NCI-H82 (cell line): ENCODE measurements at places on chromosomes 6 and 20.
A peak's percentile ranks its signal among the peaks of the same experiment; 100 is the strongest.

DNA sequence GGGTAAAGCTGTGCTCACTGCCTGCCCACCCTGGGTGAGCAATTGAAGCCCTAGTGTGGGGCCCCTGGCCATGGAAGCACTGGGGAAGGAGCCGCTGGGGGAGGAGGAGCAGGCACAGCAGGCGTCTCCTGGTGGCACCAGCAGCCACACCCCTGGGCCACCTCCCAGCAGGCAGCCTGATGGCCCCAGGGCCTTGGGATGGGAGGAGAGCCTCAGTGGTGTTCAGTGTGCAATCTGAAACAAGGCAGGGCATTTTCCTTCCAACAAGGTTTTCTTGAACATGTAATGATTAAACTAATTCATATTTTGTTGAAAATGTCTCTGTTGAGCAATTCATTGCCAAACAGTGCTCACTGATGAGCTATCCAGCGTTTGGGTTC is 151.0 kb downstream of the ZDHHC14 start:
- DNase-seq: no peak

GRCh38 chr6:32148289-32149091 is 3.2 kb downstream of the PRRT1 start:
- no peak for DNase-seq

- DNase-seq: no peak
These were observed 30.1 kb downstream of the RIMS4 start for GRCh38 chr20:44780226-44780625.

- DNase-seq: no peak
These were observed 270.8 kb downstream of the CDKAL1 start for GRCh38 chr6:20805021-20805420.

DNA sequence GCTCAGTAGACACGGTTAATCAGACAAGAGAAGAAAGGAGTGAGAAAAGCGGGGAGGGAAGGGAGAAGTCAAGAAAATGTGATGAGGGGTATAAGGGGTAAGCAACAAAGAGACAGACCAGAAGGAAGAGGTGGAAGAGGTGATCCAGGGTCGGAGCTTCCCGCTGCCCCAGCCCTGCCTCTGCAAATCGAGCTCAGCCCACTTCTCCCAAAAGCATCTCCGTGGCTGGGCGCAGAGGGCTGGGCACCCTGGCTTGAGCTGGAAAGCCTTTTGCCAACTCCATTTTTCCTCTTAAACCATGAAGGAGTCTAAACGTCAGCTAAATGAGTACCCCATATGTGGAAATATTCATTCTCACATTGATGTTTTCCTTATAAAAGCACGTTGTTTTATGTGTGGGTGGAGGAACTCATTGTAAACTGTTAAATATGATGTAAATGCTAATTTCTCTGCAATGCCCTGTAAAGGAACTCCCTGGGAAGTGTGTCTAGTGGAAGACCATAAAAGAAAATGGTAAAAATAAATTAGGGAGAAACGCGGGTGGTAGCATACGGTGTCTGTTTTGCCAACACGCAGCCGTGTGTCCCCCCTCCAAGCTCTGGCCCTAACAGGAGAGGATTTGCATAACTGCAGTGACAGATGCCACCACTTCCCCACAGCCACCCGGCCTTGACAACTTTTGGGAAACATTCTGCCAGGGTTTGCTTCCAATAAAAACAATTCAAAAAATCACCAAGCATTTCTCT is 55.2 kb upstream of the MAFB start:
- DNase-seq: no peak

- DNase-seq: no peak
These were observed 10.3 kb upstream of the DST start for GRCh38 chr6:56652994-56653393.

DNA sequence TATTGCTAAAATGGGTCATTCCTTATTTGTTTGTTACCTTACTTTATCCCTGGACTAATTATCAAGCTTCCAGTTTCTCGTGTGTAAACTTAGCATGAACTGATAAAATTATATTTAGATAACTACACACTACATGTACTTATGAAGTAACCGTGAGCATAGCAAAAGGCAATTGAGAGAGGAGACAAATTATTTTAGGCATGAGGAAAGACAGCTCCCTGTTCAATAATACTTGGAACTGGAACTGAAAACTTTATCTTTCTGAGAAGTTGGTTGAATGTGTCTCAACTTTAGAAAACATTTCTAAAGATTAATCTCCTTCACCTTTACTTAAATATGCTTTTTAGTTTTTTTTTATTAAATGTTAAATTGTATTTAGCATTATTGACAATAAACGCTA is 11.4 kb downstream of the CRISP3 start:
- no peak for DNase-seq

DNA sequence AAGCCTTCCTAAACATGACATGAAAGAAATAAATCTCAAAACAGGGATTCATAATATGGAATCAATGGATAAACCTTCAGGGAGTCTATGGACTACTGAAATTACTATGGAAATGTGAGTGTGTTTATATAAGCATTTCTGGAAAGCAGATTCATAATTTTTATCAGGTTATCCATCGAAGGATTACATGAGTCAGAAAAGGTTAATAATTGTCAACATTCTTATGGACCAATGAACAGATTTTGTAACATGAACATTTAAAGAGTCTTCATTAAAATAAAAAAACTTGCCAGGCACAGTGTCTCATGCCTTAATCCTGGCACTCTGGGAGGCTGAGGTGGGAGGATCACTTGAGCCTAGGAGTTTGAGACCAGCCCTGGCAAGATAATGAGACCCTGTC is 84.8 kb downstream of the AHI1 start:
- DNase-seq: no peak

DNA sequence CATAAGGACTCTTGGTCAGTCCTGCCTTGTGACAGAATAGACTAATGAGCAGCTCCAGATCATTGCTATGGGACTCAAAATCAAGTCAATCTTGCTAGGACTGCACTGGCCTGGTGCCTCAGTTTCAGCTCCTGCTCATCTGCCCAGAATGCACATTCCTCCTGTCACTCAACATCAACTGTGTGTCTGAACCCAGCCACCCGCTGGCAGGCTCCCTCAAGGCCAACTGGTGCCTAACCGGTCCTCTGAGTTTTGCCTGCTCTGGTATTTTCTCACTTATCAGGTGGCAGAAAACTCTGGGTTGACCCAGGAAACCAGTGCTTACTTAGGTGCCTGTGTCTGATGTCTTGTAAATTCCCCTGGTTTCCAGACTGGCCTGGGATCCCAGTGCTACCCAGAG is 297.7 kb downstream of the DHX35 start:
- no peak for DNase-seq

GRCh38 chr6:39342692-39343395 is 20.3 kb upstream of the KCNK16 start:
- DNase-seq: no peak

DNA sequence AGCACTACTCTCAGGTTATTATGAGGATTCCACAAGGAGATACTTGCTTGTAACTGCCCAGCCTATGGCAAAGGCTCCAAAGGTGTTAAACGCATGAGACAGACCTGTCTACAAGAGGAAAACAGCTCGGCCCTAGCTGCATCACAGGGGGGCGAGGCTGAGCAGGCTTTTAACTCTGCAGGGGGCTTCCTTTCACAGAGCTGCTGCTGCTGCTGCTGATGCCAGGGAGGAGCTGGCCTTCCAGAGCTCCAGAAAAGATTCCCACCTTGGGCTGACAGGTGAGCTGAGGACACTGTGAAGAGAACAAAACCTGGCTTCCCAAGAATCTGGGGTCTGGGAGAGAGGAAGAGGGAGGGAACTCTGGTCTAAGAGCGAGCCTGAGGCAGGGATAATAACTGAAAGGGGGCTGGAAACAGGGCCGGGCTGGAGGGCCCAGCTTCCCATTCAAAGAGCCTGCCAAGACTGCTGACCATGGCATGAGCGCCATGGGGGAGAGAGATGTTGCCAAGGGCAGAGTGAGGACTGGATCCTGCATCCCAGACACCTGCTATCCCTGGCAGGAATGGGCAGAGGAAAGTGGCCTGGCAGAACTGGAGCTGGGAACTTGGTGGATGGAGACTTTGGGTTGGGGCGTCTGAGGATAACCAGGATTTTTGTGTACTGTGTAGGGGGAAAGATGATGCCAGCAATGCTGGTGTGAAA is 211.1 kb upstream of the LRFN2 start:
- no peak for DNase-seq

GRCh38 chr6:41489120-41489851 is 56.9 kb upstream of the FOXP4 start:
- DNase-seq: no peak

DNA sequence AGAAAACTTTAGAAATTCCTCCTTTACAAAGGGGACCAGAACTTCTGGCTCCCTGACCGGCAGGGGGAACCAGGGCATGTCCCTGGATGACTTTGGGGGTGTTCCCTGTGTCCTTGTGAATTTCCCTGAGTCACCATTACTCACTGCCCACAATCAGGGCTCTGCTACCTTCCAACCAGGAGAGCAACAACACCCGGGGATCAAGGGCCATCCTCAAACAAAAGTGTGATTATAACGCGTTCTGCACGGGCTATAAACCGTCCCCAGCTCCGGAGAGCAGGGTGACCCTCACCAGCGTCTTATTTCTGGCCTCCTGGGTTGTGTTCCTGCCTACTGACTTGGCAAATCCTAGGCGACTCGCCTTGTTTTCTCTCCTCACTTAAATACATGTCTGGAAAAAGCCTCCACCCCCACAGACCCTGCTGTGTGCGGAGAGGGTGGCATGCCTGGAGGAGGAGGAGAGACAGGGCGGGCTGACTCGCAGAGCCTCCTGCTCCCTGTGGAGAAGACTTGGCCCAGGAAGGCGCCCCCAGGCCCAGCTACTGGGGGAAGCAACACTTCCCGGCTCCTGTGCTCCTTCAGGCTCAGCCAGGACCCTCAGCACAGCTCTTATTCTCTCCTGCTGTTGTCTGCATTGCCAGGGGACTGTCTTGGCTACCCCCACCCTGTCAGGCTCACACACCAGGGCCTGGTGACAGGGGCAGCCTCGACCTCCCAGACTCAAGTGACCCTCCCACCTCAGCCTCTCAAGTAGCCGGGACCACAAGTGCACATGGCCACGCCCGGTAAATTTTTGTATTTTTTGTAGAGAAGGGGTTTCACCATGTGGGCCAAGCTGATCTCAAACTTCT is 54.1 kb downstream of the FGD2 start:
- DNase-seq: no peak

DNA sequence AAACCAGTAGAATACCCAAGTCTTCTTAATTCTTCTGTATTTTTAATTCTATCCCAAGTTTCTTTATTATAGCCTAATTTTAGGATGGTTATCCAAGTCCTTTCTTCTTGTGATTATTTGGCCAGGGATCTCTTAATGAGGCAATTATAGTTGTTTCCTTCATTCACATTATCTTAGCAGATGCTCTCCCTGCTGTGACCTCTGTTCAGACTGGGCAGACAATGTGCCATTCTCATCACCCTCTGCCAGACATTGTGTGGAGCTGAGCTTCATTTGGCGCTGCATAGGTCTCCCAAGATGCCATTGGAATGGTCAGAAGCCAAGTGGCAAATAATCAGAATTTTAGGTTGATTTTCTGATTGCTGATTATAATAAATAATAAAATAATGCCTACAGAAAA is 79.4 kb downstream of the LIN28B start:
- DNase-seq: no peak

- peak; percentile 31 for DNase-seq
These were observed 60.1 kb downstream of the SESN1 start for GRCh38 chr6:109034526-109034925.

- no peak for DNase-seq
These were observed 48.3 kb downstream of the PPP1R16B start for GRCh38 chr20:38853759-38854158.

DNA sequence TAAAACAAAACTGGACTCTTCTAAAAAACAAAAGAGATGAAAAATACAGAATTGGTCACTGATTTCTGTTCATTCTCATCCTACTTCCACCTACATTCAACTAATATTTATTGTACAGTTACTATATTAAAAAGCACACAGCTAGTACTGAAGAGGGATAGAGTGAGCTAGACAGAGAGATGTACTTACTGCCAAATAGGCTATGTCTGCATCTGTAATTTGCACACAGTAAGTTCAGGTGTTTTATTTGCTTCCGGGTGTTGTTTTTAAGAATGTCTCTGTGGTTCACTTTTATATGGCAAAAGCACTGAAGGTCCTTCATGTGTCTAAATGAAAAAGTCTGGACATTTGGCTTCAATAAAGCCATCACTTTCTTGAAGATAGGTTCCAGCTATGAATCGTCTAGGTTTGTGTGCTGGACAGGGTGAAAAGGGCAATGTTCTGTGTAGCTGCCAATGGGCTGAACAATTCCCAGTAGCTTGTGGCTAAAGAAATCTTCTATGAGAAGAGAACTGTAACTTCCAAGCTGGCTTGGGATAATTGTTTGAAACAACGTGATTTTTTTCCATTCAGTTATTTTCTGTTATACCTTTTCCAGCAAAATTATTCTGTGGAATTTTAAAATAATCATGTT is 47.3 kb downstream of the EPB41L2 start:
- DNase-seq: no peak

GRCh38 chr6:163148451-163149278 is 265.9 kb upstream of the QKI start:
- DNase-seq: no peak

- DNase-seq: no peak
These were observed 43.3 kb downstream of the SLC26A8 start for GRCh38 chr6:35980991-35981645.

GRCh38 chr6:91490671-91491301 is 903.9 kb upstream of the MAP3K7 start:
- no peak for DNase-seq

DNA sequence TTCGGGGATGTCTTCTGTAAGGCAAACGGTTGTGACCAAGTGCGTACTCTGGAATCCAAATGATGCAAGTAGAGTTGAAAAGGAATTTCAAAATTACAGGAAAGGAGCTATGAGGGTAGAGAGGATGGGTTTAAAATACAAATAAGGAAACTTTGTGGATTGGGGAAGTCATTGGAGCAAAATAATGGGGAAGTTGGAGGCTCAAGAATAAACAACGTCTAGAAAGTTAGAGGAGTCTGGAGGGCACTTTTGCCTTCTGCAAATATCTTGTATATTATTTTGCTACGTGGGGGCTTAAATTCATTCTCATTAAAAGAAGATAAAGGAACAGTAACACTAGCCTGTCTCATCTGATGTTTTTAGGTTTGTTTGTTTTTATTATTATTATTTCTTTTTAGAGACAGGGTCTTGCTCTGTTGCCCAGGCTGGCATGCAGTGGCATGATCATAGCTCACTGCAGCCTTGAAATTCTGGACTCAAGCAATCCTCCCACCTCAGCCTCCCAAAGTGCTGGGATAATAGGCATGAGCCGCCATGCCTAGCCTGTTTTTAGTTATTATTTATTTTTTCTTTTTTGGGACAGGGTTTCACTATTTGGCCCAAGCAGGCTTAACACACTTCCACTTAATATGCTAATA is 55.0 kb upstream of the TNFAIP3 start:
- no peak for DNase-seq

GRCh38 chr6:37689381-37689780 is 8.3 kb downstream of the MDGA1 start:
- DNase-seq: peak; percentile 20

- DNase-seq: no peak
These were observed 33.1 kb downstream of the PXDC1 start for GRCh38 chr6:3718407-3718806.

DNA sequence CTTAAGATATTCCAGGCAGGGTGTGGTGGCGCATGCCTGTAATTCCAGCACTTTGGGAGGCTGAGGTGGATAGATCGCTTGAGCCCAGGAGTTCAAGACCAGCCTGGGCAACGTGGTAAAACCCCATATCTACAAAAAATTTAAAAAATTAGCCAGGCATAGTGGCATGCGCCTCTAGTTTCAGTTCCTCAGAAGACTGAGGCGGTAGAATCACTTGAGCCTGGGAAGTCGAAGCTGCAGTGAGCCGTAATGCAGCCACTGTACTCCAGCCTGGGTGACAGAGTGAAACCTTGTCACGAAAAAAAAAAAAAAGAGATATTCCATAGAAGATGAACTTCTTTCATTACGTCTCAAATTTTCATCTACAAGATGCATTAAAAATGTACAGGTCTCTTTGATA is 46.7 kb upstream of the ISM1 start:
- no peak for DNase-seq
